Activated T-cell treated with anti-CD3 and anti-CD28 coated beads for 4 hours (primary cell): ENCODE measurements at places on chromosomes 12 and 14.

GRCh38 chr14:103491691-103492090 is 30.9 kb downstream of the CKB start:
- no peak for DNase-seq

- no peak for DNase-seq
These were observed 18.3 kb upstream of the LYZ start for GRCh38 chr12:69329669-69330428.

GRCh38 chr12:87931812-87932211 is 97.4 kb downstream of the C12orf50 start:
- no peak for DNase-seq

- no peak for DNase-seq
These were observed 65.8 kb downstream of the RIC8B start for GRCh38 chr12:106840243-106840642.

DNA sequence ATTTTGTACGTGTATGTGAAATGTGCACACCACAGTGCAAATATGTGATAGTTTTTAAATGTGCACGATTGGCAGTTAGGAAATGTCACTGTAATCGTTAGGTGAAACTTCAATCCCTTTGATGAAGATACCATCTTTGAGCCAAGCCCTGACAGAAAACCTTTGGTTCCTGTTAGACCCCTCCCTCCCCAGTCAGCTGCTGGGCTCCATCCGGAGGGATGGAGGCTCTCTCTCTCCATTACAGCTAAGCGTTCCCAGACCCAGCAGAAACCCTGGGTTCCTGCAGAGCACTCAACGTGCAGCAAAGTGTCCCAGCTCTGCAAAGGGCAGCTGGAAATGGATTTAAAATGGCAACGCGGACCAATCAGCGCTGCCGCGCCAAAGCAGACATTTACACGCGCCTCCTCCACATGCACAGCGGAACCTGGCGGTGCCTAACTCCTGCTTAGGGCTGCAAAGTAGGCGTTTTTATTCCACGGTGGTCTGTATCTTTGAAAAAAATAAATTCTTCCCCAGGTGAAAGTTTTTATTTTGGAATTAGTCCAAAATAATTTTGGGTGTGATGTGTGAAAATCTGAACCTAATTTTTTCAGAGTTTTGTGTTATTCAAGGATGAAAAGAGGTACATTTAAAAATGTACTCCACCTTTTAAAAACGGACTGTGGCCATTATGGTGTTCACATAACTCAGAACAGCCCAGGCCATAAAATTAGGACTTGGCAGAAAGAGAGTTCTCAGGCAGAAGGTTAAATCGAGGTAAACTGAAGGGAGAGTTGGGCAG is 1.4 kb upstream of the HMGA2 start:
- no peak for DNase-seq

GRCh38 chr14:75375983-75376382 is 51.8 kb upstream of the JDP2 start:
- DNase-seq = no peak

GRCh38 chr12:76680940-76681339 is 83.0 kb upstream of the ZDHHC17 start:
- DNase-seq = no peak

DNA sequence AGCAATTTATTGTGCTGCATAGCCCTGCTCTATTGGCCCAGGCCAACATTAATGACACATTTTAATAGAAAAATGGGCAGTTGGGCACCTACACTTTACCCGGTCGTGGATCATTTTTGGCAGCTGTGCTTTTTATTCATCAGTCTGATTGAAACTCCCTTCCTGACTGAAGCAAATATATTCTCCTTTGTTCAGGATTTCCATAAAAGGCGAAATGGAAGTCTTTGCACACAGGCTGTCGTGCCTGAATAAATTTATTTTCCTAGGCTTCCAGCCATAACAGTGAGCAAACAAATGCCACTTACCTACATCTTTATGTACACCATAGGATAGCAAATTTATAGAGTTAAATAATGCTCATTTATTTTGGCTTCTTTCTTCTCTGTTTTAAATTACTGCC is 480.7 kb upstream of the DCN start:
- no peak for DNase-seq

DNA sequence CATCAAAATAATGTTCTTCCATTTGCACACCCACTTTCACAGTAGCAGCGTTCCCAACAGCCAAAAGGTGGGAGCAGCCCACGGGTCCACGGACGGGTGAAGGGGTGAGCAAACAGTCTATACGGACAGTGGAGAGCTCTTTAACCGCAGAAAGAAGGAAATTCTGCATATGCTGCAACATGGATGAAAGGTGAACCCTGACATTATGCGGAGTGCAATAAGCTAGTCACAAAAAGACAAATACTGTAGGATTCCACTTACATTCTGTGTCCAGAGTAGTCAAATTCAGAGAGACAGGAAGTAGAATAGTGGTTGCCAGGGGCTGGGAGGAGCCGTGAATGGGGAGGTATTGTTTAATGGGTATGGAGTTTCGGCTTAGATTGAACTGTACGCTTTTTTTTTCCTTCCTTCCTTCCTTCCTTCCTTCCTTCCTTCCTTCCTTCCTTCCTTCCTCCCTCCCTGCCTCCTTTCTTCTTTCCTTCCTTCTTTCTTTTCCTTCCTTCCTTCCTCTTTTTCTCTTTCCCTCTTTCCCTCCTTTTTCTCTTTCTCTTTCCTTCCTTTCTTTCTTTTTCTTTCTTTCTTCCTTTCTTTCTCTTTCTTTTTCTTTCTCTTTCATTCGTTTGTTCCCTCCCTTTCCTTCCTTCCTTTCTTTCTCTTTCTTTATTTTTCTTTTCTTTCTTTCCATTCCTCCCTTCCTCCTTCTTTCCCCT is 15.8 kb upstream of the ANKRD9 start:
- no peak for DNase-seq

DNA sequence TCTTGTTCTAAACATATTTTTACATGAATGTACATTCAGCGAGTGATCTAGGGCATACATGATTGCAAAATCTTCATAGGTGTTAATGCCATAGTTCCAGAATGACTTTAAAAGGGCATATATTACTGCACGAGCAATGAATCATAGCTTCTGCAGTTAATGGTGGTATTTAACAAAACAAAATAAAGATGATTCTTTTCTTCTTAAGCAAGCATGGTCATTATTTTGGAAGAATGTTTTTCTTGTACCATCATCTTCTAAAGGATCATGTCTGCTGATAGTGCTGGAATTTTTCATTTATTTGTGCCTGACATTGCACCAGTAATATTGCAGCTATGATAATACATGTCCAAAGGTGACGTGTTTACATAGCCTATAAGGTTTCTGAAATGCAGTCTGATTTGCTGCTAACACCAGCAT is 388.6 kb downstream of the CCDC91 start:
- no peak for DNase-seq

- DNase-seq = no peak
These were observed 384.2 kb downstream of the ZFP36L1 start for GRCh38 chr14:68408680-68409079.

DNA sequence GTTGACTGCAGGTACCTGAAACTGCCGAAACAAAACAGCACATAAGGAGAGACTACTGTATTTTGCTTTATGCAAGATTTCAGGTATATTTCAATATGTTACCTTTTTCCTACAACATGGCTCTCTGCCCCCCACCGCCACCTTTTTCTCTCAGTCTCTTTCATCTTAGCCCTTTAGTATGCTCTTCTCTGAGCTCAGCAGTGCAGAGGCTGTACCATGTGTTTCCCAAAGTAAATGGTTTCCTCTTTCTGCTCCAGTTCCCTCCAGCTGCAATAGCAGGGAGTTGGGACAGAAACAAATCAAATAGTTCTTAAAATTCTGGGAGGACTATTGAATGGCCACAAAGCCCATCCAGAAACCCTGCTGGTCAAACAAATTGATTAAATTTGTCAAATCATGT is 4.3 kb downstream of the AMN1 start:
- no peak for DNase-seq

DNA sequence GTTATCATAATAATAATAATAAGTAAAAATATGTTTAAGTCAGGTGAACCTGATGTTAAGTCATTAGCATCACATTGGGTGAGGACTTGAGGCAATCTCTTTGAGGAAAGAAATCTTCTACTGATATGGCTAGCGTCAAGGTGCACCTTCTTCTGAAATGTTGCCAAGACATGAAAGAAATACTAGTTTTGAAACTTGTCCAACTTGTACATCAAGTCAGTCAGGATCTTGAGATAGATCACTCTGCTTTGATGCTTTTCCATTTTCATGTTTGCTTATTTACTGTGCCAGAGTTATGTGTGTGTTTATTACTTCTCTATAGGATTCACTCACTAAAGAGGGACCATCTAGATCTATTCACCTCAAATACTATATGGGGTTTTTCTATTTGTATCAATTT is 90.0 kb upstream of the USP15 start:
- DNase-seq = no peak

GRCh38 chr12:2177003-2177402 is 124.2 kb downstream of the CACNA1C start:
- DNase-seq = no peak

DNA sequence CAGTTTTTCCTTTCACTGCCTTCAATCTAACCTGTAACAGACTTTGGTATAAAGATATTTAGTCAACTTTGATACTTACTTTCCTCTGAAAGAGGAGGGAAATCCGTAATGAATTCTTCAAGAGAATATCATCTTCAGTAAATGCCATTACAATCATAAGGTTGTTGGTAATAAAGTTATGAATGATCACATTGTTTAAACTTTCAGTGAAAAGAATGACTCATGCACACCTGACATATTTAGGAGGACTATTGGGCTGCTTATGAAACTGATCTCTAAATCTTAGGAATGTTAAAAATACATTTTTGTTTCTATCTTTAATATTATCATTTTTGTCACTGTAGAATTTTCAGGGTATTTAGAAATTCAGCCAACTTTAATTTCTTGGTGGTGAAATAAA is 474.7 kb downstream of the SLC16A7 start:
- no peak for DNase-seq

GRCh38 chr12:132327336-132328171 is 1.8 kb downstream of the GALNT9 start:
- DNase-seq = peak; percentile 51

DNA sequence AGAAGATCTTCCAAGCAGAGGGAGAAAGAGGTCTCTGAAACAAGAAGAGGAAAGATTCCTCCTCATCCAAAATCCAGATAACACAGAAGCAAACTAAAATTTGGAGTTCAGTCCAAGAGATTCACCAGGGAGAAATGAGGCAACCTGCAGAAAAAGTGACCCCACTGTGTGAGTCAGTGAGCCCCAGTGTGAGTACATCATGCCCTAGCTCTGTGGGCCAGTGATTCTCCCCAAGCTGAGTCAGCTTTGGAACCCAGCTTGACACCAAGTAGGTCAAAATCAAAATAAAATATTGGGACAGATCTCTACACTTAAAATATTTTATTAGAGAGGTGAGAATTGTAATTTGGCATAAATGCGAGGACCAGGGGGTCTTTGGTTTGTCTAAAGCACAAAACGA is 17.2 kb downstream of the CLEC2B start:
- DNase-seq = no peak

- DNase-seq = no peak
These were observed 12.6 kb downstream of the BTBD6 start for GRCh38 chr14:105260959-105261358.

DNA sequence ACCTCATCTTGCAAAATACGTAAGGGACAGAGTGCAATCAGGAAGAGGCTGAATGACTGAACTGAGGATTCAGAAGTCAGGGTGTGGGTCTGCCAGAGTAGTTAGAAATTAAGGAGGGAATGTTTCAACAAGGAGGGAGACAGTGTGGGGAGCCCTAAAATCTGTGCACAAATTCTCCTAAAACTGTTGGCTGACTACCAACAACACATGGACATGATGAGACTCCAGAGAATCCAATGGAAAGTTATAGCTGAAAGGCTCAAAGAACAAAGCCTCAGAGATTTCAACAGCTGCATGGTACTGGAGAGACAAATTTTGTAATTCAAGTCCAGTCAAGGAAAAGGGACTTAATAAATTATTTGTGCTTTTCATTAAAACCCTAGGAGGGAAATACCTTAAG is 36.1 kb upstream of the NEDD1 start:
- no peak for DNase-seq

GRCh38 chr12:118727979-118728366 is 253.4 kb upstream of the SRRM4 start:
- DNase-seq = no peak

- no peak for DNase-seq
These were observed 172.8 kb downstream of the BCL11B start for GRCh38 chr14:99099051-99099787.

DNA sequence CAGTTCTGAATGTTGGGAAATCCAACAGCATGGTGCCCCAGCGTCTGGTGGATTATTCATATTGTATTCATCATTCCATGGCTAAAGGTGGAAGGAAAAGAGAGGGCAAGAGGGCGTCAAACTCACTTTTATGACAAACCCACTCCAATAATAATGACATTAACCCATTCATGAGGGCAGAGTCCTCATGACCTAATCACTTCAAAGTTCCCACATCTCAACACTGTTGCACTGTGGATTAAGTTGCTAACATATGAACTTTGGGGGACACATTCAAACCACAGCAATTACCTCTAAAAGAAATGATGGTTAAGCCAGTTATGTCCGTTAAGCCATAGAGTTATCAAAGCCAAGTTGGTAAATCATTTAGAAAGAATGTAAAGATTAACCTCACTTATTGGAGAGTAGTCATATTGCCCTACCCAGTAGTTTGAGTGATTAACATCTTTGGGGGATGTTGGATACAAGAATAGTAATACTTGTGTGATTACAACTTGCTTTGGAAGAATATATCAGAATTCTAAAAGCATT is 212.4 kb upstream of the FLRT2 start:
- DNase-seq = no peak

DNA sequence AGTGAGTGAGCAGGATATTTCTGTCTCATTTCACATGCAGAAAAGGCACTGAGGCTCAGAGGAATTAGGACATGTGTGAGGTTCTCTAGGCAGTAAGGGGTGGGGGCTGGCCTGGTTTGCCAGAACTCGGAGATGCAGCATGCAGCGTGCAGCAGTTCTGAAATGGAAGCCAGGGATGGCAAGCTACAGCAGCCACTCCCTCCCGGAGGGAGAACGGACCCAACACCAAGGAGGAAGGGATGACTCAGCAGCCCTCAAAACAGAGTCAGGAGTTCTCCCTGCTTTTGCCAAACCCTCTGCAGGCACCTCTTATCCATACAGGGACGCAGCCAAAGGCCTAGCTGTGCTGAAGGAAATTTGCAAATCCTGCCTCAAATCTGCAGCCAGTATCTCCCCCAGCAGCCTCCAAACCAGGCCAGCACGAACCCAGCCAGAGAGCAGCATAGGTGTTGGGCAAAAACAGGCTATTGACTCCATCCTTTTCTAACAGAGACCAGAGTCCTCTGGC is 10.3 kb upstream of the SERPINA3 start:
- no peak for DNase-seq

DNA sequence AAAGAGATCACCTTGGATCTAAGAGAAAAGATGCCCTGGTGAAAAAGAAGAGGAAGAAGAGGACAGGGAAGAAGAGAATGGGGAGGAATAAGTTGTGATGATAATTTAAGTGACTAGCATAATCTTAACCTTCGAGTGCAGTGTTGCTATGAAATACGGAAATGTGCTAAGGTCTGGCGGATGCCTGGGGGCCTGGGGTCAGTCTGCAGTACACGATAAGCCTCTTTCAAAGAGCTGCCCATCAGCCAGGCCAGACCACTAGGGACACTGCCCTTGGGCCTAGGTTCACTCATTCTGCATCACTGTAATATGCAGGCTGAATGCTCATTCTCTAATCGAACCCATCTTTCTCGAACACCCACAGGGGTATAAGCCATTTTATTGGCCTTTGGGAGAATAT is 83.4 kb downstream of the PLEKHG3 start:
- DNase-seq = no peak
